Activated CD8-positive, alpha-beta memory T cell treated with anti-CD3 and anti-CD28 coated beads, Interleukin-2, amount 50 U/mL, for 48 hours (primary cell): ENCODE measurements at places on chromosomes 11 and 22.

- no peak for DNase-seq
Measured at GRCh38 chr11:6270584-6271246, 11.1 kb downstream of the CCKBR start.

DNA sequence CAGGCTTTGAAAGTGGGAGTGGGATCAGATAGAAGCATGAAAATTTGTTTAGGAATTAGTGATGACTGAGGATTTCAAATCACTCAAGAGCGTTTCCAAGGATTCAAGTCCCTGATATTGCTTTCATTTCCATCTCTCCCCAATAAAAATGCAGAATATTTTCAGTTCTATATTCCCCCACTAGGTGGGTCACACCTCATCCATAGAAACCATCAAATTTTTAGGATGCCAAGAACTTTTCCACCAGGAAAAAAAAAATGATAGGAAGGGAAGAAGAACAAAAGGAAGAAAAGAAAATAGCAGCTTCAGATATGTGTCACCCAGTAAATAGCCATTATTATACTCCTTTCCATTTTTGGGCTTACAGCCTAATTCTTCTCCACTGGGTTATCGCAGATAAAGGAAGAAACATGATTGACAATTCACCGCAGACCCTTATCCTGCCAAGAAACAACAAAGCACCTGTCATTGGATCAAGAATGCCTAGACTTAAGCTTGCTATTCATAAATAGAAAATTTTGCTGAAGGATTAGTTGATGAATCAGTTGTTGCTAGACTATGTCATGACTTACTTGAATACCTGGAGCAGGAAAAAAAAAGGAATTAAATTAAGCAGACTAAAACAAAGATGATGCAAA, 30.3 kb upstream of the OR10D3 start:
- DNase-seq = no peak

DNA sequence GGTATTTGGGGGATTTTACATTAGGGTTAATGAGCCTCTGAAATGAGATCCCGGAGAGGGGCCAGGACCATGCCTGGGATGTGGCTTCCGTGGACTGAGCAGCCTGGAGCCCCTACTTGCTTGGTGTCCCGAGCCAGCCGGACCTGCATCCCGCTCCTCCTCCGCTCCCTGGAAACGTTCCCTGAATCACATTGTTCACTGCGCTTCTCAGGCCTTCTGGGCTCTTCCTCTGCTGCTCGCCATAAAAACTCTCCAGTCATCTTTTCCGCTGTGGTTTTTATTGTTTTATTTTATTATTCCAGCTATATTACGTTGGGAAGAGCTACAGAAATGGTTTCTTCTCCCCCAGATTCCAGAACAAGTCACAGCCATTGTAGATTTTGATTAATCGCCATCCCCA, 13.3 kb upstream of the KCNQ1OT1 start:
- DNase-seq = no peak

GRCh38 chr22:41596776-41597634, 7.4 kb upstream of the PMM1 start:
- DNase-seq = peak; percentile 69

- DNase-seq = no peak
Measured at GRCh38 chr22:19419086-19419463, 12.5 kb downstream of the HIRA start.

DNA sequence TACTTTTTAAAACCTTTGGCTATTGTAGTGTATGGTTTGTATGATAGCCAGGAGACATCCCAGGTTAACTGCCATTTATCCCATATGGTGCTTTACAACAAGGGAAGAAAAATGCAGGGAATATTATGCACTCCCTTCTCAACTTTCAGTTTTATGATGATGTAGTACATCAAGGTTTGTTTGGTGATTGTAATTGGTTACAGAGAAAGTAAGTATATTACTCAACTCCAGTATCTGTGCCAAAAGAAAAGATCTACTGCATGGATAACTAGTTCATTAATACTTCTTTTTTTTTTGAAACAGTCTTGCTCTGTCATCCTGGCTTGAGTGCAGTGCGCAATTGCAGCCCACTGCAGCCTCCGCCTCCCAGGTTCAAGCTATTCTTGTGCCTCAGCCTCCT, 65.3 kb downstream of the BCL2L13 start:
- DNase-seq = no peak

DNA sequence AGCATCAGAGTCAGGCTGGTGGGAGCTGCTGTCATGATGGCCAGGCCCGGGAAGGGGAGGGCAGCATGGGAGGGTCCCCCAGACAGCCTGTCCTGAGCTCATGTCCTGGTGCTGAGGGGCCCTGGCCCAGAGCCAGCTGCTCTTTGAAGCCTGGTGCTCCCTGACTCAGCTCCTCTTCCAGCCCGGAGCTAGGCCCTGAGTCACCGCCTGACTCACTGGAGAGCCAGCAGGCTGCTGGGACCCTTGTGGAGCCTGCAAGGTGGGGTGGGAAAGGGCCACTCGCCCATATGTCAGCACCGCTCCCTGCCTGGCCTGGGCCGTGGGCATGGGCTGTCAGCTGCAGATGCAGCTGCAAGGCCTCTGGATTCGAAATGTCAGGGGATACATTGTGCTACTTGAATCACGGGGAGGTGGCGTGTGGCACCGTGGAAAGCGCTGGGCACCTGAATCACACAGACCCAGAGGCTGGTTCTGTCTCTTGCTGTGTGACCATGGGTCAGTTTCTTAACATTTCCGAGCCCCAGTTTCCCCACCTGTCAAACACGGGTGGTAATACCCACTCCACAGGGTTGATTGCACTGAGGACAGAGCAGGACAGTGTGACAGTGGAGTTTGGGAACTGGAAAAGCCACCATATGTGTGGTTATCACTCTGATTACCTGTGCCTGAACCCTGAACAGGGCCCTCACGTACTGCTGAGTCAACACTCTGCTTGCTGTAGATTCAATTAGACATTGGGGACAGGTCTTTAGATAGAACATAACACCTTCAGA, 4.4 kb downstream of the CACNA1I start:
- DNase-seq = no peak

GRCh38 chr11:79794484-79795393, 353.9 kb upstream of the TENM4 start:
- DNase-seq = no peak

DNA sequence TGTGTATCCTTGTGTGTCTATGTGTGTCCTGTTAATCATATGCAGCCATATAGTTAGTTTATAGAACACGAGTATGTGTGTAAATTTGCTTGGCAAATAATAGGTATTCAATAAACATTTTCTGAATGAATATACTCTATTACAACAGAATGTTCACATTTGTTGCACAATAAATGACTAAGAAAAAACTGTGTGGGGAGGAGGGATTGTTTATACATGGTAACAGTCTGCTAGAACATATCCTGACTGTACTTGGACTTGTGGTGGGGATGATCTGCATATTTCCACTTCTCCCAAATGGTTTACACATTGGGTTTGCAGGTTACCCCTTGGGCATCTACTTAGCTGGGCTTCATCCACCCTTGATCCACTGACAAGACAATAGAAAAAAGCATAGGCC, 194.6 kb downstream of the INSC start:
- DNase-seq = no peak

DNA sequence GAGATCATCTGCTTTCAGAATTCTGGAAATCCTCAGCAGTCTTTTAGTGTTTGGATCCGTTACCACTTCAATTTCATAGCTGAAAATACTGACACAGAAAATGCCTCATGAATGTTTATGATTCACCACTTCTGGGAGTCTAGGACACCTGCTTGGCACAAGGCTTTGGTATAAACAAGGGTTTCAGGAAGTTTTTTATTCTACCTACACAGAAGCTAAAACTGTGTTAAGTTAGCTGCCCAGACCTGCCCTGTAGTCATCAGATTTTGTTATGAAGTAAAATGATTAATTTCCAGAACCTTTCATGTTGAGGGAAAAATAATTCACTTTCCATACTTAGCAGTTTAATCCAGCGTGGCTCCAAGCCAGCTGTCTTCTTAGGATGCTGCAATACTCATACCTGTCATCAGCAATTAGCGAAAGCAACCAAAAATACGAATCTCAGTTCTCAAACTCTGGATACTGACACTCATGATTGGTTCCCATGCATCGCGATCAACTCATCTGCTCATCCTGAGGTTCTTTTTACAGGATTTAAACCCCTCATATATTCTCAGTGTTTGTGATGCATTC, 458.5 kb upstream of the CCDC90B start:
- DNase-seq = no peak

GRCh38 chr11:13561860-13562259, 66.1 kb upstream of the PTH start:
- DNase-seq = no peak

GRCh38 chr11:35288817-35289541, 130.4 kb downstream of the SLC1A2 start:
- DNase-seq = no peak

- DNase-seq = no peak
Measured at GRCh38 chr11:130464291-130464812, 15.9 kb downstream of the ADAMTS15 start.

DNA sequence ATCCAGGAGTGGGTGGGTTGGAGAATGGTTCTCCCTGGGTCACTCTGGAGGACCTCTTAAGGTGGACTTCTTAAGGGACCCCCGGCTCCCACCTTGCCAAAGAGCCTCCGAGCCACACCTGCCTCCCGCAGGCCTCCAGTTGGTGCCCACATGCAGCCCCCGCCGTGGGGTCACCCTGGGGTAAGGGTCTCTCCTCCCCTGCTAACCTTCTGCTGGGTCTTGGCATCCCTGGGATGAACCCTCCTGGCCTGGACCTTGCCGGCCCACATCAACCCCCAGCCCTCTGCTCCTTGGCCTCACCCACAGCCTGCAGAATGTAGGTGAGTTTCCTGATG, 12.5 kb upstream of the MUC6 start:
- no peak for DNase-seq

- DNase-seq = no peak
Measured at GRCh38 chr11:62554387-62555167, 8.0 kb upstream of the AHNAK start.

- DNase-seq = no peak
Measured at GRCh38 chr11:36458129-36458915, 51.8 kb downstream of the TRAF6 start.

DNA sequence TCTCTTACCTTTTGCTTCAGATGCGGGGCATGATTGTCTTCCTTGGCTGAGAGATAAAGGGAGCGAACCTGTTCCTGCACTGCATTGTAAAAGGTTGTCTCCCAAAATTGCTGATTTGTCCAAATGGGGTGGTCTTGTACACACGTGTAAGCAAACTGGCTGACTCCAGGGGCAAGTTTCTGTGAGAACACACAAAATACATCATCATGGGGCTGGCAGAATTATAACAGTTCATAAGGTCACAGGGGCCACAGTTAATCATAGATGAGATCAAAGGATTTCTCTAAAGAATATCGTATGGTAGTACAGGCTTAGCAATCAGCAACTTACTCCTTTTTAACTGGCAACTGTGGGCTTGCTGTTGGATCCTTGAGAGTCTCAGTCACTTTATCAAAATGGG, 194.3 kb downstream of the SWAP70 start:
- no peak for DNase-seq

DNA sequence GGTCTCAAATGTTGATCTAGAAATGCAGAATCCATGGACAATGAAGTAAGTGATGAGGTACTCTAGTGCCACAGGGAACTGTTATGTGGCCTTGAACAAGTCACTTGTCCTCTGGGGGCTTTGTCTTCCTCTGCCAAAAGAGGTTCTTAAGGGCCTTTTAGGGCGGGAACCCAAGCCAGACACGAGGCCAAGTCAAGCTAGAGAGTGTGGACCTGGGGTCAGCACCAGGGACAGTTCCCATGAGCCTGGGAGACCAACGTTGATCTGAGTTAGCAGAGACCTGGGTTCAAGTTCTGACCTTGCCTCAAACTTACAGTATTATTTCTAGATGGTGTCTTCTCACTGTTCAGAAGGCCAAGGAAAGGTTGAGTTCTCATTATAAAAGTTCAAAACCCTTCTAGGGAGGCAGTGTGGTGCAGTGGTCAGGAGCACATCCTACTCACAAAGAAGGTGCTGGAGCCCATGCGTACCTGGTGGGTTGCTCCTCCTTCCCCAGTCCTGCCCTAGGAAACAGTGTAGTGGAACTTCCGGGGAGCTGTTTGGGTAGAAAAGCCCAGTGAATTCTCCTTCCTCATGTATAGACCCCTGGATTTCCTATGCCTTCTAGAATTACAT, 121.5 kb downstream of the CHST1 start:
- no peak for DNase-seq

GRCh38 chr22:20403779-20404140, 9.8 kb downstream of the ZNF74 start:
- peak; percentile 40 for DNase-seq

DNA sequence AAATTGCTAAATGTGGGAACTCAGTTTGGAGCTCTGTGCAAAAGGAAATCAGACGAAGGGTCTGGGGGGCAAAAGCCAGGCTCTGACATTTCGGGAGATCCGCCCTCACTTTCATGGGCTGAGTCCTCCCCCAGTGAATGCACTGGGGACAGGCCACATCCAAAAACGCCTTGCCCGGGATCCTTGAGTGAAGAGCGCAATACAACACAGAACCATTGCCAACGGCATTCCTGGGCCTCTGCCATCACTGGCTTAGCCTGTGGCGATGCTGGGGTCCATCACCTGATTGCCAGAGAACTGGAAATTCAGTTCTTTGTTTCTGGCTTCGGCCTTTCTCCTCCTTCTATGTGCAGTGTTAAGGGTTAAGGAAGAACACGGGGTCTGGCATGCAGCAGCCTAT, 297.9 kb downstream of the SHANK2 start:
- DNase-seq = no peak

- DNase-seq = no peak
Measured at GRCh38 chr11:120925944-120926343, 98.0 kb upstream of the TBCEL start.
